ENCODE measurements at places on chromosomes 3 and 15.

- no peak for DNase-seq
Measured at GRCh38 chr3:94616833-94617232, 554.0 kb downstream of the NSUN3 start.

- DNase-seq: no peak
Measured at GRCh38 chr15:101131489-101132389, 120.1 kb downstream of the CHSY1 start.

- no peak for DNase-seq
Measured at GRCh38 chr15:100652116-100652515, 49.7 kb downstream of the ASB7 start.

GRCh38 chr3:157914882-157915281 lies 191.3 kb downstream of the SHOX2 start:
- DNase-seq: peak; percentile 40

DNA sequence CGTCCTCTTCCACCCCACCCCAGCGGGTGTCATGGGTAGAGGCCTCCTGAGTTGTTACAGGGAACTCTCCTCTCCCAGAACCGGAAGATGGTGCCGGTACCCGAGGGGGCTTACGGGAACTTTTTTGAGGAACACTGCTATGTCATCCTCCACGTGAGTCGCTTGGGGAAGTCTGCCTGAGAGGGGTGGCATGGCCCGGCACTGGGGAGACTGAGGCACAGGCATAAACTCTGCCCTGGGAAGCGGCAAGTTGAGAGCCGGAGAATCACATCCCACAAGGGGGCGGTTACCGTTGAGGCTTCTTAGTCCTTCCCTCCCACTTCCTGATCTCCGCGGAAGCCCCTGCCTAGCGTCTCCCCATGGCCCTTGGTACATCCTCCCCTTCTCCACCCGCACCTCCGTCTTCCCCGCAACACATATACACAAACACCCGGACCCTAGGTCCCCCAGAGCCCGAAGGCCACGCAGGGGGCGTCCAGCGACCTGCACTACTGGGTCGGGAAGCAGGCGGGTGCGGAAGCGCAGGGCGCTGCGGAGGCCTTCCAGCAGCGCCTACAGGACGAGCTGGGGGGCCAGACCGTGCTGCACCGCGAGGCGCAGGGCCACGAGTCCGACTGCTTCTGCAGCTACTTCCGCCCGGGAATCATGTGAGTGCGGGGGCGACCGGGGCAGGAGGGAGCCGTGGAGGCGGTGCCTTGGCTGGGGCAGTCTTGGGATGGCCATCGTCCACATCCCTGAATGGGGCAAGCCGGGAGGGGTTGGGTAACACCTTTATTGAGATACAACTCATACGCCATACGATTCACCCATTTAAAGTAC lies 3.4 kb downstream of the VILL start:
- DNase-seq: peak; percentile 81

DNA sequence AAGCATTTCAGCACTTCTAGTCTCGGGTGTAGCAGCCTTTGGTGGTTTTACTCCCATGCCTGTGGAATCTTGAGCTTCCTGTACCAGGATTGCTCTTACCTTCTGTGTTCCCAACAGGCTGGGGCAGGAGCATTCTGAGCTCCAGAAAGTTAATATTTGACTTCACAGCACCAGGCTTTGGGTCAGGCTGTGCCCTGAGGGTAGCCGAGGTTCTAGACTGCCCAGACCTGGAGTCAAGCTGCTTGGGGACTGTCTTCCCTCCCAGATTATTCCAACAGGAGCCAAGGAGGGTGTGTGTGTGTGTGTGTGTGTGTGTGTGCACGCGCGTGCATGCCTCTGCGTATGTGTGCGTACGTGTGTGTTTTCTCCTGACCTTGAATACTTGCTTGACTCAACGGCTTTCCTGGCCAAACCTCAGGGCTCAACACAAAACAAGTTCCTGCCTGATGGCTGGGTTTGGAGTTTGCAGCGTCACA lies 94.8 kb downstream of the FLNB start:
- no peak for DNase-seq

DNA sequence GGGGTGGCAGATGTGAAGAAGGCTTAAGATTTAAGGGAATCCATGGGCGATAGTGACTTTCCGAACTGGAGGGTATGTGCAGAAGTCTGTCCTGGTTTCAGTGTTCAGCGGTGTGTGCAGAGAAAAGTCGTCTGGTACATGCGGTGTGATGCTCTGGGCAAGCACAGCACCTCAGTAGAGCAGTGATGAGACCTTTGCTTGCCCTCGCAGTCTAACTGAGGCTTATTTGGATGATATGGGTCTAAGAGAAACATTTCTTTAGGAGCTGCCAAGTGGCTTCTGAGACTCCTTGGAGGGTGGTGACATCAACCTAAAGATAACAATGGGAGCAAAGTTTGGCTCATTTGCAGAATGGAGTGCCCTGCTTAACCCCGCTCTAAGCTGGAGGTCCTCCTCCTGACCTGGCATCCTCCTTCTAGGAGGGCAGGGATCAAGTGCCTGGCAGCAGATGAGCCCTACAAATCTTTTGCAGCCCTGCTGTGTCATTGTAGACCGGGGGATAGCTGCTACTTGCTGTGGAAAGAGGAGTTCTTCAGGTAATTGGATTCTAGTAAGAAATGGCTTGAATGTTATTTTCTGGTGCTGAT lies 228.1 kb upstream of the AZI2 start:
- no peak for DNase-seq

GRCh38 chr15:66875588-66876420 lies 173.8 kb downstream of the SMAD6 start:
- DNase-seq: no peak

- no peak for DNase-seq
Measured at GRCh38 chr3:135056084-135056730, 261.1 kb downstream of the EPHB1 start.

DNA sequence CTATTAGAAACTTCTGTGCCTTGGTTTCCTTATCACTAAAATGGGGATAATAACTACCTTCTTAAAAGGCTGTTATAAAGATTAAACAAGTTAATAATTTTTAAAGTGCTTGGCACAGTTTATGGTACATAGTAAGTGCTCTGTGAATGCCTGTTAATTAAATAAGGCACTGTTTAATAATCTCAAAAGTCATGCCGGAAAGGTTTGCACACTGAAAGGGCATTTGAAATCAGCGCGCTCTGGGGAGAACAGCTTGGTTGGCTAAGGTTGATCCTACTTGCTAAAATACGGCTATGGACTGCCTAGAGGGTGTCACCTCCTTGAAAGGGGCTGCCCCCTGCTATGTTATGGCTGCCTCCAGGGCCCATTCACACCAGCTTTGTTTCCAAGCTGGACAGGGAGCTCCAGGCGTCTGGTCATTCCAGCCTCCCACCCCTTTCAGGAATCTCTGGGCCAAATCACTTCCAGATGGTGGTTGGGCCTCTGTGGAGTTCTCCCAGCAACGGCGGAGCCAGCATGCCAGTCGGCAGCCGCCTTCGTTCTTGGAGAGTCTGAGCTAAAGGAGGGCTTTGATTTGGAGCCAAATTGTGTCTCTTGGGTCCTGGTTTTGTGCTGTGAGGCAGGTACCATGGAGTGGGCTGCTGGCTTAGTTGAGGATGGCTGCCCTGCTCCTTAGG lies 5.9 kb downstream of the FLNB start:
- DNase-seq: peak; percentile 99

- no peak for DNase-seq
Measured at GRCh38 chr15:70810916-70811578, 42.9 kb downstream of the LARP6 start.

DNA sequence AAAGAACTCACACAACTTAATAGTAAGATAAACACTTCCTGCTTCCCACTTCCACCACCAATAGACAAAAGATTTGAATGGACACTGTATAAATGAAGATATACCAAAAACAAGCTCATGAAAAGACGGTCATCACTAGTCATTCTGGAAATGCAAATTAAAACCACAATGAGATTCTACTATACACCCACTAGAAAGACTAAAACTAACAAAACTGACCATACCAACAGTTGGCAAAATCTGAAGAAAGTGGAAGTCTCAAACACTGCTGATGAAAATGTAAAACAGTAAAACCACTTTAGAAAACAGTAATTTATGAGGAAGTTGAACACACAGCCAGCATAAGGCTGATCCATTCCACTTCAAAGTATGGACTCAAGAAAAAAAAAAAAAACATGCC lies 35.6 kb upstream of the CD96 start:
- no peak for DNase-seq

DNA sequence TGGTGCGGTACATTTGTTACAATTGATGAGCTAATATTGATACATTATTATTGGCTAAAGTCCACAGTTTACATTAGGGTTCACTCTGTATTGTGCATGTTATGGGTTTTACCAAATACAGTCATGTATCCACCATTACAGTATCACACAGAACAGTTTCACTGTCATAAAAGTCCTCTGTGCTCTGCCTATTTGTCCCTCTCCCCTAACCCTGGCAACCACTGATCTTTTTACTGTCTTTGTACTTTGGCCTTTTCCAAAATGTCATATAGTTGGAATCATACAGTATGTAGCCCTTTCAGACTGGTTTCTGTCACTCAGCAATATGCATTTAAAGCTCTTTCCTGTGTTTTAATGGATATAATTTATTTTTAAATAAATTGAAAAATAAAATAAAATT lies 83.1 kb upstream of the SLC4A7 start:
- no peak for DNase-seq

GRCh38 chr3:190180268-190180667 lies 59.6 kb upstream of the P3H2 start:
- DNase-seq: peak; percentile 83

DNA sequence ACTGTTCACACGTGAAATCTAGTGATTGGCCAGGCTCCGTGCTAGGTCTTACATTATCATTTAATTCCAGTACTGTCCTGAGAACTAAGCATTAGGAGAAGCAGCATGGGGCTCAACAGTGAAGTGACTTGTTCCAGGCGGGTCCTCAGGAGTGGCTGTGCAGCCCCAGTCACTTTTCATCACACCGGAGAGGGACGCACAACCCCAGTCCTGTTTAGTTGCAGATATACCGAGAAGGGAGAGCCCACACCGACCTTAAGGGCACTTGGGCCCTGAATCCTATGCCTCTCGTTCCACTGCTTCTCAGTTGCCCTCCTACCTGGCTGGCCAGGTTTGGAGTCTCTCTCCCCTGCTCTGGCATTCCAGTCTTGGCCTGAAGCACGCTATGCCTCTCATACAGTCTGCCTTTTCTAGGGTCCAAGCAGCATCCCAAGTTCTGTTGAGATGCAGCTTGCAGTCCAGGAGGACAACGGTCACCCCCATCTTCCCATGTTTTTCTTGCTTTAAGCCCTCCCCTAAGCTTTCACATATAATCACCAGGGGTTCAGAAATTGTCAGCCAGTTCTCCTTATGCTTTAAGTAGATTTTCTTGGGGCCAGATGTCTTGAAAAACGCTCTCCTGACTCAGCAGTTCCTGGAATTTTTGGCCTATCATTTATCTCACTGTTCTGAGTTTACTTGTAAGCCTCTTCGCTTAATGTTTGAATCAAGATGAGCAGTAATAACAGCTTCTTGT lies 10.1 kb downstream of the FAM131A start:
- DNase-seq: no peak

DNA sequence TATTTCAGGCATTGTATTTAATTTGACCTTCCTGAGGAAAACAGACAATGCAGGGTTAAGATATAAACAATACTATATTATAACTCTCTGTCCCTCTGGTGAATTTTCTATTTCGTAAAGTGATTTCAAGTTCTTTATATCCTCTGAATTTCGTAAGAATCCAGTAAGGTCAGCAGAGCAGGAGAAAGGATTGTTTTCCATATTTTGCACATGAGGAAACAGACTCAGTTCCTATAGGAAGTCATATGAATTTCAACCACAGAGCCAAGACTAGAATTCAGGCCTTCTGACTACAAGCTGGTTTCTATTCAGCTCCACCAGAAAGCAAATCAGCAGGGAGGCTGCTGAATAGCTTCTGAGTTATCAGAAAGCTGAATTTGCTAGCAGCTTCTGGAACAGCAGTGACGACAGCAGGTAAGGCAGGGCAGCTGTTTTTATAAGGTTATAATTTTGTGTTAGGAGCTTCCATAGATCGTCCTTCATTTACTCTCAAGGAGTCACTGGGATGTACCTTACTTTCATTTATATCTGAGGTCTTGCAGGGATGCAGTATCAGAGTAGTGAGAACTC lies 11.1 kb upstream of the PLAAT1 start:
- no peak for DNase-seq

- DNase-seq: no peak
Measured at GRCh38 chr15:52529341-52529924, 753 bp upstream of the MYO5A start.

DNA sequence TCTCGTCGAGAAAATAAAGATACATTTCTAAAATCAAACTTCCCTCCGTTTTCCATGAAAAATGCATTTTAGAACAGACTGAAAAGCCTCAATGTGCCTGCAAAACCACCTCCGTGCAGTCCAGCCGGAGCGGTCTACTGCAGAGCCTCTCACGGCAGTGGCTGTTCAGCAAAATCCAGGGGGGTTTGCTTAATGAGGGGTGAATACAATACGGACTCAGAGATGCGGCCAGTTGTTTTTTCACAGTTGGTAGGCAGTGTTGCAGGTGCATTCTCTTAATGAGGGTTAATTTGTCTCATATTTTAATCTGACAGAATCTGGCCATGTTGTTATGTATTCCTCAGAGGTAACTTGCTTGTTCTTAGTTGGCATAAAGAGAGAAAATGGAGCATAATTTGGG lies 223.0 kb downstream of the EBLN2 start:
- no peak for DNase-seq

DNA sequence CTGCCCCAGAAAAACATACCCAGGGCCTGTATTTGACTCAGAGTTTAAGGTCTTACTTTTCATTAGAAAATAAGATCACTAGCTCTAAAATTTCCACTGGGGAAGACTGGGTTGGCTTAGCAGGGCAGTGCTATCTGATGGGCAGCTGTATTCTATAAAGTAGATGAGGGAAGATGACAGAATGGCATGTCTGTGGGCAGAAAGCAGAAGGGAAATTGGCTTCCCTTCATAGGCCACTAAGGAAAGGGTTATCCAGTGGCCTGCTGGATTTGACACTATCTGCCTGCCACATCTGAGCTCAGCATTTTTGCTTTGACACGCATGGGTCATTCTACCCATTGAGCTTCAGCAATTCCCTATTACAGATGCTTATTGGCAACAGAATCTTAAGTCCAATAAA lies 461.3 kb upstream of the RASGRP1 start:
- no peak for DNase-seq

GRCh38 chr15:30958219-30958618 lies 33.2 kb downstream of the MTMR10 start:
- no peak for DNase-seq

- DNase-seq: no peak
Measured at GRCh38 chr15:61025308-61025707, 203.8 kb downstream of the RORA start.

- DNase-seq: no peak
Measured at GRCh38 chr3:151306168-151306810, 10.3 kb downstream of the GPR87 start.

DNA sequence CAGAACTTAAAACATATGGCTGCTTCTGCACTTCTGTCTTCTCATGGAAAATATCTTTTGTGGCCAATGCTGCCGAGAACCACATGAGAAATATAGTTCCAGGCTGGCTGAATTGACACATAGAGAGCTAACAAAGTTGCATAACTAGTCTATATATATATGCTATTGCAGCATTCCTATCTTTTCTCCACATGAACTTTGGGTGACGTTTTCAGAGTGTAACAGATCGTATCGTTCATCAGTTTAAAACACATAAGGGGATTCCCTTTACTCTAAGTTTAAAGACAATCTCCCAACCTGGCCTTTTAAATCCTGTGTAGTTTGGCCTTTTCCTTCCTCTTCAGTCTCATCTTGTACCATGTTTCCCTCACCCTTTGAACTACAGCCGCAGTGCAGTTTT lies 394.2 kb upstream of the CBLB start:
- DNase-seq: peak; percentile 4

- DNase-seq: no peak
Measured at GRCh38 chr3:168052515-168052914, 43.2 kb downstream of the GOLIM4 start.

Measured in EH (cell line).